ENCODE measurements at places on chromosomes 1 and 21.

DNA sequence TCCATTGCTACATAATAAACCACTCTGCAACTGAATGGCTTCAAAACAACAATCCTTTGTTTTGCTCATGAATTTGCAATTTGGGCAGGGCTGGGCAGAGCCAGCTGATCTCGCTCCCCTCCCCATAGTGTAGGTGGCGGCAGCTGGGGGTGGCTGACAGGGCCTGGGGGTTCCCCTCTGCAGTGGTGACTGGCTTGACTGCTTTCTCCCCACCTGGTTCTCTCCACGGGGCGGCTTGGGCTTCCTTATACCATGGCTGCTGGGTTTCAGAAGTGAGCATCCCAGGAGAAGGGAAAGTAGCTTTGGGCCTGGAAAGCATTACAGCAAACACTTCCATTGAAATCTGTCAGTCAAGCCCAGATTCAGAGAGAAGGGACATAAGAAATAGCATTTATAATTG lies 129.7 kb upstream of the ZBTB40 start:
- no peak for DNase-seq

DNA sequence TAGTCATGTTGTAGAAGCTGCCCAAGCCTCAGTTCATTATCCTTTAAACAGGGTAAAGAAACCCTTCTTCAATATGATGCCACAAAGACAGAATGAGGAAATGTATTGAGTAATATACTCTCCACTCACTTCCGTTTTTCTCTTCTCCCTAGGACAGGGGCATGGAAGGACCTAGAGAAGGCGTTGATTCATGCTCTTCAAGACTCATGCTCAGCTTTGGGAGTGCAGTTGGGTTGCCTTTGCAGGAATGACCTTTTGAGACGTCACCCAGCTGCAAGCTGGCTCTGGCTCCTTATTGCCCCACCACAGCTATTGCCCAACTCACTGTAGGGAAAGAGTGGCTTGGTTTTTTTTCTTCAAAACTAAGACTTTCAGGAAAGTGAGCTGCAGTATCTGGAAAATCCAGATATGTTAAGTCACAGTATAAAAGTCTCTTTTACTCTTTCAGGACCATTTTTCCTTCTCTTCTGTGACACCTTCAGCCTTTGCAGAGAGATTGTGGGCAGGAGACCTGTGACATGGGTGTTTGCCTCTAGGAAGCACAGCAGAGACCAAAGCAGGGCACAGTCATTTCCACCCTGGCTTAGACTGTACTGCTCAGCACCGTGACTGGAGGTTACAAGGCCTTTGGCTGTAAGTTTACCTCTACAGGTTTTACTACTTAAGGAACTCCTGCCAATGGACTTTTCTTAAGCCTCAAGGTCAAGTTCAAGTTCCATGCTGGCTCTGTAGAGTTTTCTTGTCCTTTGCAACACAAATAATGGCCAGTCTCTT lies 39.5 kb downstream of the XCL2 start:
- DNase-seq = no peak

DNA sequence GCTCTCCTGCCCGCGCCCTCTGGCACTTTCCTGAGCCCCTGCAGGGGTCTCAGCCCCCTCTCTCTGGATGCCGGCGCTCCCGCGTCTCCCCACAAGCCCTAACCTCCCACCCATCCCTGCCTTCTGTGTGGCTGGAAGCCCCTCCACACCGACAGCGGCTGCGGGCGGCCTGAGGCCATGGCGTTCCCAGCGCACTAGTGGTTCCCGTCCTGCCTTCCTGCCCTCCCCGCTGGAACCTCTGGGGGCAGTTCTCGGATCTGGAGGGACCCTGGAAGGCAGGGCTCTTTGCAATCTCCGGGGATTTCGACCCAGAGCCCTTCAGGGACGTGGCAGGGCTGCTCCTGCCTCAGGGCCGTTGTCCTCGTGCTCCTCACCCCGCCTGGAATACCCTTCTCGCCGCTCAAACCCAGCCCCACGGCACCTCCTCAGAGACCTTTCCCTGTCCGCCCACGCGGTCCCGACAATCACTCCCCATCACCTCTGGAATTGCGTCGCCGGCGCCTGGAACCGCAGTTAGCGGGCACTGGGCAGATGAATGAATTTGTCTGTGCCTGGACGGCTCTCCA lies 493 bp upstream of the ESPN start:
- no peak for DNase-seq

DNA sequence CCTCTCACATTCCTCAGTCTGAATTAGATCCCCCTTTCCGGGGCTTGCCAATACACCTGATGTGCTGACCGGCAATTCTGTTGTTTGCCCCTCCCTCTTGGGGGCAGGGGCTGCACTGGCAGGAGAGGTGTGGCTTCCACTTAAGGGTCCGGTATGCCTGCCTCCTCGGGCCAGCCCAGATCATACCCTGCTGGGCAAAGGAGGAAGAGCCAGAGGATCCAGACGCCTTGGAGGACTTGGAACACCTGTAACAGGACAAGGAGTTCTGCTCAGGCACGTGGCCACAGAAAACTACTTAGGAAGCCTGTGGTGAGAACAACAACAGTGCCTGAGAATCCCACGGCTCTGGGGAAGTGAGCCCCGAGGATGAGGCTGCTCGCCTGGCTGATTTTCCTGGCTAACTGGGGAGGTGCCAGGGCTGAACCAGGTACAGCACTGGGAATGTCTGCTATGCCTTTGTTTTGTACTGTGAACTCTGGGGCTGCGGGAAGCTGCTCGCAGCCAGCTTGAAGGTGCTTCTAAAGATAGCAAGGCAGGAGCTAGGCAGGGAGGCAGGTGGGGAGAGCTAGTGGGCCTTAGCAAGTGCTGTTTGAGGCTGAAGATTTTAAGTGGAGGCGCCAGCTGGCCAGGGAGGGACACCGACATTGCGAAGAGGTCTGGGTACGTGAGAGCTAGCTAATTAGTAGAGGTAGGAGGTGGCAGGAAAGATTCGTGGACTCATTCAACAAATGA lies at the start of gene SMPDL3B:
Gene SMPDL3B (plus strand): TSS at position 183 of the 732 bp plus-strand sequence. CDS start 184 bp downstream, at position 367.
- DNase-seq = no peak

DNA sequence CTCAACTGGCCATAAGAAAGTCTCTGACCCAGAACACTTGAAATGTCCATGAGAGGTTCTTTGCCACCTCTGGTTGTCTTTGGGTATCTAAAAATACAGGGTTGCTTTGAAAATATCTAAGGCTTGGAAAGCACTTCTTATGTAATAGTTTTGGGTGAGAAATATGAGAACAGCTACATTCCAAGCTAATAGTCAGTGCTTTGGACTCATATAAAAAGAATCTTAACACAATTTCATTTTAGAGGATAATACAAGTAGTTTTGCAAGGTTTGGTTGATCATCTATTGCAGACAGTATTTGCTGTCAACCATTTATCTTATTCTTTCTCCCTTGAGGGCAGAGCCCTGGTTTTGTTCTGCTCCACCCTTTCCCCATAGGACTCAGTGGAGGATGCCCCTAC lies 207.5 kb downstream of the KCNK2 start:
- no peak for DNase-seq

- DNase-seq = no peak
Measured at GRCh38 chr1:200793677-200794076, 55.0 kb downstream of the CAMSAP2 start.

DNA sequence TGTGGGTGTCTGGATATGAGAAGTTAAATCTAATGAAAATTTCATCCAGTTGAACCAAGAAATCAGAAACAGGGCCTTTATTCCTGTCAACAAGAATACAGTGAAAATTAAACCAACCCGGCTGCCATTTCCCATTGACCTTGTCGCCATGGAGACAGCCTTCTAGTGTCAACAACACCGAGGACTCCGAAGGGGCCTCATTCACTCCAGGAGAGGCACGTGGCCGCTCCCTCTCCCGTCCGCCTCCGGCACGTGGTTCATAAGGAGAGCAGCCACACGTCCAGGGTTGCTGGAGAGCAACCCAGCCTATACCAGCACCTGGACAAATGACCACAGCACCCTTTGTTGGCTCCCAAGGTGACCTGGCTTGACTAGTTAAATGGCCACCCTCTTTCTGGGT lies 120.3 kb upstream of the VAMP3 start:
- peak; percentile 79 for DNase-seq

DNA sequence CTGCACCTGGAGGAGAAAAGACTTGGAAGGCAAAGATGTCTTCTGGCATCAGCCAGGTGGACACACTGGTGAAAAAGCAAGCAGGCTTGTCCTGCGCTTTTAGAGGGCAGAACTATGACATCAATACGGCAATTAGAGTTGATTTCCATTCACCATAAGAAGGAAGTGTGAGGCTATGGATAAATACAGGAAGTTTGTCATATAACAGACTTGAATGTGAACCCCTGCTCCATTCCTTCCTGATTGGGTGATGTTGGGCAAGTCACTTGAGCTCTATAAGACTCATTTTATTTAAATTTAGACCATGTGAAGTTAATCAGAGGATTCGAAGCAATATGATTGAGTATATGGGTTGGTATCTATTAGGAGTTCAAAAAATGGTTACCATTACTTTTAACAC lies 137.8 kb downstream of the PLPP3 start:
- no peak for DNase-seq

DNA sequence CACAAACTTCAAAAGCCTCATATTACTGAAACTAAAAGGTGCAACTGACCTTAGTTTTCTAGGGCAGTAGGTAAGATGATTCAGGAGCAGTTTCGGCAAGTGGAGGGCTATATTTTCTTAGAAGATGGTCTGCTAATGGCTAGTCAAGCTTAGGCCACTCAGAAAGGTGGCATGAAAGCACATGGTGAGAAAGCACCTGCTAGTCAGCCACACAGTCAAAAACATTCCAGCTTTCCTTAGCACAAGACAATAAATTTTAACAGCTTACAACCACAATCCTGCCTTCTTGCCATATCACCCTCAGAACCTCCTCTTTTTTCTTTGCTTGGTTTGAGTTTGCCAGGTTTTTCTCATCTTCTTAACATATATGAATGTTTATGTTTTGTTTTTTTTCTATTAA lies 81.1 kb upstream of the SLFNL1 start:
- DNase-seq = no peak

GRCh38 chr1:17878837-17879236 lies 123.7 kb downstream of the ACTL8 start:
- DNase-seq = no peak

GRCh38 chr1:245598524-245599305 lies 443.9 kb downstream of the KIF26B start:
- no peak for DNase-seq

DNA sequence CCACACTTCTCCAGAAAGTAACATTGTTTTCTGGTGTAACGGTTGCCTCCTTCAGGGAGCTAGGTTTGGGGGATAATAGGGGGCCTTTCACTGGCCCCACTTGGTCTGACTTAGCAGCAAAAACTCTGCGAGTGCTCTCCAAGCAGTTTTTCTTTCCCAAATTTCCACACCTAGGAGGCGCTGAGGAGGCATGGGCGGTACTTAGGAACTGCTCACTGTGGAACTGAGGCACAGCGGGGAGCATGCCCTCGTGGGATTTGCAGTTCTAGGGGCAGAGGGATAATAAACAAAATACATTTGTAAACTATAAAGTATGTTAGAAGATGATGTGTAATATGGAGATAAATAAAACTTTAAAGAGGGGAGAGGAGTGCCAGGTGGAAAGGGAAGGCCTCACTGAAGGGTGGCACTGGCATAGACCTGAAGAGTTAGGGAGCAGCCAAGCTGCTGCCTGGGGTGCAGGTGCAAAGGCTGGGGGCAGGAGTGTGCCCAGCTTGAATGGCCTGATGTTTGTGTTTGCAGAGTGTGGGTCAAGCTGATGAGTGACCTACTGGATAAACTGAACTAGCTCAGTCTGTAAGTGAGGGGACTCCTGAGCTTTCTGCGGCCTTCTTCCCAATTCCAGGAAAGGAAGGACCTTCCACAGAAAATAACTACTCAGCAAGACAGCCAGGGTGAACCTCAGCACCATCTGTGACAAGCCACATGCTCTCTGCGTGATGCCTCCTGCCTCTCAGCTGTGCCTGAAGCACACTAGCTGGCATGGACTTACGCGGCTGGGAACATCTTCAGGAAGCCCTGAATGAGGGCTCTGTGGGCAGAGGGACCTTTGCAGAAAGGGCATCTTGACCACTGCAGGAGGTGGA lies 1.9 kb downstream of the EPHX1 start:
- DNase-seq = no peak

DNA sequence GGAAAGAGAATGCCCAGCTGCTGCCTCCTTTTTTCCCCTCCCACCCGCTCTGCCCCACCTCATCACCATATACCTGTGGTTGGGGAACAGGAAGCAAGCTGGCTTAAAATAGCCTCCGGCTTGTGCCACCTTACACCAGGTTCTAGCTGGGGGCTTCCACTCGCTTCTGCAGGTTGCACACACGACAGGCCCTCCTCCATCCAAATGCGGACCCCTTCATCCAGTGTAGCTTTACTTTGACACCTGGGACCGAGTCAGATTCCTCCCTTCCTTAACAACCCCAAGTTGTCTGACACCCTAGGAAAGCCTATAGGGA lies 14.6 kb downstream of the BLACAT1 start:
- DNase-seq = no peak

- peak; percentile 71 for DNase-seq
Measured at GRCh38 chr1:174998569-174999215, 1.1 kb upstream of the CACYBP start.

DNA sequence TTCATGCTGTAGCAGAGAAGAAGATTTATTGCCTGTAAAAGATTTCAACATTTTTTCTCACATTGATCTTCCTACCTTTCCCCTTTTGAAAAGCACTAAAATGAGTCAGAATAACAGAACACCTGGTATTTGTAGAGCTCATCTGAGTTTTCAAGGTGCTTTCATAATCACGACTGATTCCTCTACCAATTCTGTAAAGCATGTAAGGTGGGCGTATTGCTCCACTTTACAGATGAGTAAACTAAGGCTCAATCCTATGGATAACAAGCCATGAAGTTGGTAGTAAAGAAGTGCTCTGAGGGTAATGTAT lies 227.9 kb upstream of the KIAA0040 start:
- DNase-seq = no peak

- DNase-seq = no peak
Measured at GRCh38 chr1:7842517-7842916, 10.3 kb downstream of the UTS2 start.

GRCh38 chr1:70485624-70486023 lies 74.6 kb downstream of the CTH start:
- no peak for DNase-seq

GRCh38 chr1:28577052-28577678 lies 14.9 kb upstream of the RAB42 start:
- no peak for DNase-seq

DNA sequence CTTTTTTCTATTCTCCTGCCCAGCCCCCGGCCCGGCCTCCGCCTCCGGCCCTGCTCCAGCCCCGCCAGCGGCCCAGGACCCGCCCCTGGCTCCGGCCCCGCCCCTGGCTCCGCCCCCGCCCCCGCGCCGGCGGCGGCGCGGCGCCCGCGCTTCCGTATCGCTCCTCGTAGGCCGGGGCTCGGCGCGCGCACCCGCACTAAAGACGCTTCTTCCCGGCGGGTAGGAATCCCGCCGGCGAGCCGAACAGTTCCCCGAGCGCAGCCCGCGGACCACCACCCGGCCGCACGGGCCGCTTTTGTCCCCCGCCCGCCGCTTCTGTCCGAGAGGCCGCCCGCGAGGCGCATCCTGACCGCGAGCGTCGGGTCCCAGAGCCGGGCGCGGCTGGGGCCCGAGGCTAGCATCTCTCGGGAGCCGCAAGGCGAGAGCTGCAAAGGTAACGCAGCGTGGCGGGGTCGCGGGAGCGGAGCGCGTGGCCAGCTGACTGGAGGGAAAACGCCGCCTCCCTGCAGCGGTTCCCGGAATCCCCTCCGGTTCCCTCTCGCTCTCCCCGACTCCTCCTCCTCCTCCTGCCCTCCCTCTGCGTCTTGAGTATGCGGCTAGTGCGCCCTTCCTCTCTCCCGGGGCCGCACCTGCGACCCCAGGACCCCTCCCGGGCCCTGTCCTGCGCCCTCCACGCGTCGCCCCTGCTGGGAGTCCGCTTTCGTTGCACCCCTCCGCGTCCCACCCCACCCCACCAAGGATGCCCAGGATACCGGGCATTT lies at the start of gene IFNAR2:
Gene IFNAR2 (plus strand): TSS at position 155 of the 761 bp plus-strand sequence. CDS start 11,985 bp downstream, outside the sequence.
- peak; percentile 41 for DNase-seq

- DNase-seq = no peak
Measured at GRCh38 chr1:198168227-198168626, 11.4 kb downstream of the NEK7 start.

All from NCI-H1092 (cell line).